Naive B cell (primary cell): ENCODE measurements at places on chromosomes 3 and 15. TPM values are rescaled to one million over a fixed set of nuclear protein-coding genes. Genes with fewer than 3 reads are reported as not detected.

GOLGA8M gene
- polyA plus RNA-seq = not detected

DNA sequence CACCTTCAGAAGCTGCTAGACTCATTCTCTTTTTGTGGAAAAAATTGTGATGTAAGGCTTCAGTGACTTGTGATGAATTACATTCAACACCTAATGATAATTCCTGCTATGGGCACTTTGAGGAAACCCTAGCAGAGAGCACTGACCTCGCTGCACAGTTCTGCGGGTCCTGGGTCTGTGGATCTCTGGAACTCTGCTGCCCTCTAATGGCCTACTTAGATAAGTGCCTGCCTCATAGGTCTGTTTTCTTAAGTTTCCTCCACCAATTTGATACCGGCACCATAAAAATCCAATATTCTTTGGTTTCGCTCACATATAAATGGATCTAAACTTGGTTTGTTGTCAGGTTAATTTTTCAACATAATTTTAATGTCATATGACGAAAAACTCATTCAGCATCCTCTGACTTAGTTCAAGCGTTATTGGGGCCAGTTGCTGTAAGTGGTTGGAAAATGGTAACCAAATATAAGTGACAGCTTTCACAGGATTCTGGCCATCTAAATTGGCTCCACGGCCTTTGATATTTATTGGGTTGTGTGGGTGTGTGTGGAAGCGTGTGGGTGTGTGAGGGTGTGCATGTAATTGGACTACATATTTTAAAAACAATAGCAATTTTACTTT is 10.4 kb downstream of the SLITRK3 start:
- DNase-seq = peak; percentile 5
- H3K4me3 ChIP-seq = no peak overlapping the region
- no peaks in the 10 kb centered on the region for H3K4me1 ChIP-seq
- H3K36me3 ChIP-seq = no peaks in the 10 kb centered on the region
- peaks cover 5% of the 10 kb centered on the region for H3K27me3 ChIP-seq
- H3K27ac ChIP-seq = no peak overlapping the region

CHMP2B gene
- 65.6 TPM for polyA plus RNA-seq

CDHR4 gene
- not detected for polyA plus RNA-seq

- no peak overlapping the region for H3K4me3 ChIP-seq
- no peak overlapping the region for H3K27ac ChIP-seq
- H3K36me3 ChIP-seq = no peaks in the 10 kb centered on the region
- H3K4me1 ChIP-seq = no peaks in the 10 kb centered on the region
- H3K27me3 ChIP-seq = no peaks in the 10 kb centered on the region
These were observed 463.9 kb downstream of the EPHA3 start for GRCh38 chr3:89571298-89571697.
